ENCODE measurements at places on chromosomes 13 and 19.

GRCh38 chr19:39679056-39679790 is 23.5 kb downstream of the LGALS16 start:
- no peak for DNase-seq

- no peak for DNase-seq
These were observed 10.4 kb downstream of the CTU1 start for GRCh38 chr19:51097796-51098195.

DNA sequence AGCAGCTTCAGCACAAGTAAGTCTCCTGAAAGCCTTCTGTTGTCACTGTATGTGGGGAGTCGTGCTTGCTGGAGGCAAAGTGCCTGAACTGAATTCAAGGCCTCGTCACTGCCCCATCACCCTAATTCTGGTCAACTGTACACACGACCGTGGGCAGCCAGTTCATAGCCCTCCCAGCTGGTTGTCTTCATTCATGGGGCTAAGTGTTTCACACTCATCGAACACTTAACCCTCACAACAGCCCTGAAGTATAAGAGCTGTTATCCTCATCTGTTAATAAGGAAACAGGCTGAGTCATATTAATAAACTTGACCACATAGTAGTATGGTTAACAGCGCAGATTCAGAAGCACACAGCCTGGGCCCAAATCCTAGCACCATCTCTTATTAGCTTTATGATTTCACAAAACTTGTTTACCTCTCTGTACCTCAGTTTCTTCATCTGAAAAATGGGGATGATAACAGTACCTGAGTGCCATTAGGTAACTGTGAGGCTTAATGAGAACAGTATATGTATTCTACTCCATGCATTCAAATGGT is 66.7 kb downstream of the CDADC1 start:
- DNase-seq = no peak

- DNase-seq = no peak
These were observed 95.7 kb upstream of the CLDN10 start for GRCh38 chr13:95456815-95457214.

- DNase-seq = no peak
These were observed 53.9 kb downstream of the TM9SF2 start for GRCh38 chr13:99555149-99555548.

Data from HFF-Myc (cell line).